Iris pigment epithelial cell (primary cell): ENCODE measurements at places on chromosomes 7 and 10.

GRCh38 chr7:28806841-28807240 lies 151.3 kb downstream of the TRIL start:
- no peak for DNase-seq

- peak; percentile 42 for DNase-seq
Measured at GRCh38 chr10:87551326-87551725, 46.6 kb downstream of the MINPP1 start.

DNA sequence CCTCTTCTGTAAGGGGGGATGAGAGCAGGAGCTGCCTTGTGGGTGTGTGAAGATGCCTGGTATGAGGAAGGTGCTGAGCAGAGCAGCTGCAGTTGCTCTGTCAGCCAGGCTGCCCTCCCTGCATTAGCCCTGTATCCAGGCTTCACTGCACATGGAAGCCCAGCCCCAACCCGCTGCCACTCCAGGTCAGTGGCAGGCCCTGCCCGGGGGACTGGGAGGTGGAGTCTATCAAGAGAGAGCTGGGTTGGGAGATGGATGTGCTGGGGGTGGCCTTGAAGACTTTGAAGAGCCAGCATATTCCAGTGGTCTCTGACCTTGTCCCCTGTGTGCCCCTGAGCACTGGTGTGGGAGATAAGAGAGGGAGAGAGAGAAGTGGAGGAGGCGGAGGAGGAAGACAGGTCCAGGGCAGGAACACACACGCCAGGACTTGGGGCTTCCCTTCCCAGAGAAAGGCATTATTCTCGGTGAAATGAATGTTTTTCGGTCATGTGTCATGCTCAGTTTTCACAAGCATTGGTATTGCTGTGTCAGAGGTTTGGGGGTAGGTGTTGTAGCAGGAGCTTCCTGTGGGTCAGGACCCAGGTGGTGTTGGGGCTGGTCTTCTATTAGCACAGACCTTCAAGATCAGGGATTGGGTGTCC lies 2.6 kb downstream of the PPIF start:
- DNase-seq = no peak

GRCh38 chr10:56370217-56371113 lies 9.4 kb upstream of the ZWINT start:
- DNase-seq = no peak

- DNase-seq = no peak
Measured at GRCh38 chr10:131176907-131177306, 134.6 kb downstream of the TCERG1L start.

DNA sequence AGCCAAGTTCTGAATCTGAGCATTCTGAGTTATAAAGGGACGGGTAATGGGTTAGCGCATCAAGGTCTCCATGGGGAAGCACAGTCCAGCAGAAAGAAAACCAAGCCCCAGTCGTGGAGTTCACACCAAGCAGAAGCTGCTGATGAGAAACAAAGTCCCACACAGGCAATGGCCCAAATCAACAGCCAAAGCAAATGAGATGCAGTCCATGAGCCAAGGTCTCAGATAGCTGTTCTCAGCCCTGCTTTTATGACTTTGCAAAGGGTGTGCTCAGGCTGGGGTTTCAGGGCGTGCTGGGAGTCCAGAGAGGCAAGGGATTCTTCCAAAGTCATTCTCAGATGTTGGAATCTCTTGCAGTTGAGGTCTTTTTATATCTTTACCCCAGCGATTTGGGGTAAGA lies 32.0 kb downstream of the THNSL1 start:
- DNase-seq = no peak

DNA sequence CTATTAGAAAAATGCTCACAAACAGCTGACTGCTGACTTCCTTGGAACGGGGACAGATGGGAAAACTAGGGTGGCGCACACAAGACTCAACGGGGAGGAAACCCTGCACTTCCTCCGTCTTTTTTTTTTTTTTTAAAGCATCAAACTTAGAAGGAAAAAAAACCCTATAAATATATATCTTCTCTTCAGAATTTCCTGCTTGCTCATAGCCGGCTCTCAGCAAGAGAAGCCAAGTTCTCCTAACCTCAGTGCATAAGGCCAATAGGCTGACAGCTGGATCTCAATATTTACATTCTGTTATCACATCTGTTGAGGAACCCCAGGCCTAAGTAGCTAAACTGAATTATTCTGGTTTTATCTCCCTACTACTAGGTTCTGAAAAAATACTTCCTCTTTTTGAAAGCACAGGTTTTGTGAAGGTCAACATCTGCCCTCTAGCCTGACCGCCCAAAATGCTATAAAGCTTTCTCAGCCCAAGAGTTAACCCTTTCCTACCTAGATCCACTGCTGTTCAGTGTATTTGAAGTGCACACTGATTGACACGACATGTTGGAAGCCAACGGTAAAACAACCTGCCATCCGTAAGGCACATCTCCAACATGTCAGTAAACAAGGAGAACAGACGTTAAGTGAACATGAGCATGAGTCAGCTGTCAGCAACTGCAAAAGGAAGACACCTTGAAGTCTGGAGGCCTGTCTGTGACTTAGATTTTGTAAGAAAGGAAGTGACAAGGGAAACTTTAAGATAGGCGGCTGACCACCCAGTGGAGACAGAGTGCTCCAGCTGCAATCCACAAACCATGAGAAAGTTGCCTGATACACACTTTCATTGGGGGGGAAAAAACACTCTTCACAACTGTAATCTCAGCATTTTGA lies 83.8 kb downstream of the EBLN1 start:
- no peak for DNase-seq

DNA sequence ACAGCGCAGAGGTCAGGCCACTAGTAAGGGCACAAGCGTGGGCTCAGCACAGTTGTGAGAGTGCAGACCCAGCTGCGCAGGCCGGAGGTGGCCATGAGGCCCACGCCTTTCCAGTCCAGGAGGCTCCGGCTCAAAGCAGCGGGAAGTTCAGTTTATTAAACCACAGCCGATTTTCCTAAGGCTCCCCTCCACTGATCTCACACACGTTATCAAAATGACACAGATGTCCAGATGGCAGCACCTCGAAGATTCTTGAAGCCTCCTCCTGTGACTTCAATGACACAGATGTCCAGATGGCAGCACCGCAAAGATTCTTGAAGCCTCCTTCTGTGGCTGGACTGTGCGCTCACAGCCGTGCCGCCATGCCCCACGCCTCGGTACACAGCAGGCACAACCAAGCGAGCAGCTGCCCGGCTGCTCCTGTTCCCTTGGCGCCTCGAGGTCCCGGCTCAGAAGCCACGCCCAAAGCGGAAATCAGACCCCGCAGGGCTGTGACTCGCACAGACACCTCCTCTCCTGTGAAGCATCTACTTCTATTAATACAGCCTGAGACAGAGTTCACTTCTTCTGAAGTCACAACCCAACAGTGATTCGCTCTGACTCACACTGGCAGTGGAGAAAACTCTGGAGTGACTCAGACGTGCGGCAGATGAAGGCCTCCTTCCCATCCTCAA lies 122.7 kb downstream of the MAD1L1 start:
- DNase-seq = peak; percentile 95

DNA sequence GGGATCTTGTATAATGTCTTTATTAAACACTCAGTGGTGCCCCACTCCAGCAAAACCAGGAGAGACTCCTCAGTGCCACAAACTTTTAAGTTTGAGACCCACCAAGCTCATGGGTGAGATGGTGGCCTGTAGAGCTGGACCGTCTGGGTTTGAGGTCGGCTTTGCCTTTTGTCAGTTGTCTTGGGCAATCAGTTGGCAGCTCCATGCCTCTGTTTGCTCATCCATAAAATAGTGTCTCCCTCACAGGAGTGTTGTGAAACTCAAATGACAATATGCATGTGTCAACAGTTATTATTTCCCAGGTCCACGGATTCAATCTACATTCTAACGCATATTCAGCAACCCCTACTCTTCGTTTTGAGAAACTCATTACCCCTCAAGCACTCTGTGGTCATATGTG lies 367.8 kb upstream of the C7orf33 start:
- no peak for DNase-seq

DNA sequence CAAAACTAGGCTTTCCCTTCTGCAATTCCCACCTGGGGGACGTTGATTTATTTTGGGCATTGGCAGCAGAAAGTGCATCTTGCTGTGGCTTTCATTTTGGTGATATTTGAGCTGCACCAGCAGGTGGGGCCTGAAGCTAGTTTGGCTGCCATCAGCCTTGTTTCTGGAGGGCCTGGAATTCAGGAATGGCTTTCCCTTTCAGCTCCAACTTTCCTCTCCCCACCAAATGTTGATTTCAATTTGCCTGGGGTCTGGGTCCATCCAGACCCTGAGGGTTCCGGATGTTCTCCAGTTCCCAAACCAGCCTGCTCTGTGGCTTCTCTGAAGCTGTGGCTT lies 640.4 kb downstream of the TYW1 start:
- DNase-seq = no peak

- DNase-seq = no peak
Measured at GRCh38 chr7:38276096-38276877, 2.9 kb upstream of the TARP start.

DNA sequence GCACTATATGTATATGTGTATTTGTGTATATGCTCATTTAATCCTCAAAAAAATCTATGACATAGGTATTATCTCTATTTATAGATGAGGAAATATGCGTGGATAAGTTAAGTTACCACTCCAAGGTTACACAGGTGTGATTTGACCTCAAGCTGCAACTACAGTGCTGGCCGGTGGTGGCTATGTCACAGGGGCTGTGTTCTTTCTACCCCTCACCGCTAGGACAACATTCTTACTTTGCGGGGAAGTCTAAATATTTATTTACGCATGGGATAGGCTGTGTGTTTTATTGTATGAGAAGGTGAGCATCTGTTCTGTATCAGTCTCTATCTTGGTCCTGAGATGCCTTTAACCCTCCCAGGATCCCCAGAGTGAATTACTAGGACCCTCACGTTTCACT lies 60.0 kb downstream of the CREB5 start:
- no peak for DNase-seq

GRCh38 chr7:41637049-41637448 lies 65.8 kb downstream of the INHBA start:
- DNase-seq = peak; percentile 24

DNA sequence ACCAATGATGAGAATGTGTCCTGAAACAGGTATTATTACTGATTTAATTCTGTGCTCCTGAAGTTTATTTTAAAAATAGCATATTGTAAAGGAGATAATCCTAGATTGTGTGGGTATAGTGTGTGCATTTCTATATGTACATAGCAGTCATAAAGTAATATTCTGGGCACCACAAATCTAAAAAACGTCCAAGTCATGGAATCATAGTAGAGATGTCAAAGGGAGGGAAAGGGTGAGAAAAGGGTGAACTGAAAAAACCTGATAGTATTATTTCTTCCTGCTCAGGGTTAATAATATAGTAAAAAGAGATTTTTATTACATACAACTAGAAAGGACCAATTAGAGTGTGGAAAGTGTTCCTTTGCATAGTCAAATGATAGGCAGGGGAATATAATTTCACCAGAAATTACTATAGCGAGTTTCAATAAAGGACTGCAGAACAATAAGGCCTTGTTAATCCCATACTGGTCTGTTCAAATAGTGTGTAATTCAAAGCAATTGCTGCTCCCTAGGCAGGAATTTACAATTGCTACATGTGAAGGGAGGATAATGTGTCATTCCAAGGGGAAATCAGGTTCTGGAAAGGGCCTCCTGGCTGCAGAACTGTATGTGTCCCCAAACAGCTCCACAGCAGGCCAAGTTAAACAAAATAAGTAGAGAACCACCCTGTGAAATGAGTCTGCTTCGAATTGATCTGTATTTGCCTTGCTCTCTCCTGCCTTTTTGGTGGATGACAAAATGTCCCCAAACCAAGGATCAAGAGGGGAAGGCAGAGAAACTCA lies 42.5 kb upstream of the KMT2E start:
- DNase-seq = no peak

- DNase-seq = no peak
Measured at GRCh38 chr7:25256333-25256819, 28.1 kb upstream of the NPVF start.

DNA sequence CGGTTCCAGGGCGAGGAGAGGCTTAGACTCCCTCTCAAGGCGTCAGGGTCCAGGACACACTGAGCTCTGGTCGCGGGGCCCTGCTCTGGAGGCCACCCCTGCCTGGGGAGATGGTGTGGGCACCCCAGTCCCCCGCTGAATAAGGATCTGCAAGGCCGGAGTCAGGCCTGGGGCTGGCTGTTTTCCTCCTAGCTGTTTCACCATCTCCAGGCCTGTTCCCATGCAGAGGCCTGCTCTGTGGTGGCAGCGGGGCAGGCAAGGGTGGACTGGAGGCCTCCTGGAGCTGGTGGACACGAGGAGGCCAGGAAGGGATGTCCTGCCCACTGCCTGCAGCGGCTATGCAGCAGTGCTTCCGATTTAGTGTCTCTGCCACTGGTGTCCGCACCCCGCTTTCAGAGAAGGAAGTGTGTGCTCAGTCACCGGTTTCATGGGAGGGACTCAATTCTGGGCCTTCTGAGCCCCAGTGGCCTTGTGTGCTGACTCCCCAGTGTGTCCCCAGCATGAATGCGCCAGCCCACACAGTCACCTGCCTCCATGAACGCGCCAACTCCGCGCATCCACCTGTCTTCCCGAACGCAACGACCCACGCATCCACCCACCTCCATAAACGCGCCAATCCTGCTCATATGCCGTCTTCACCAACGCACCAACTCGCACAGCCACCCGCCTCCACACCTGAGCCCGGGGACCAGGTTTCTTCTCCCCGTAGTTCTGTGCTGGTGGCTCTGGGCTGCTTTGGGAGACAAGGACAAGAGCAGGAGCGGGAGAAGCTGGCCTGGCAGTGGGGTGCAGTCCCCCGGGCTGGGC lies 14.5 kb upstream of the GPR146 start:
- no peak for DNase-seq

DNA sequence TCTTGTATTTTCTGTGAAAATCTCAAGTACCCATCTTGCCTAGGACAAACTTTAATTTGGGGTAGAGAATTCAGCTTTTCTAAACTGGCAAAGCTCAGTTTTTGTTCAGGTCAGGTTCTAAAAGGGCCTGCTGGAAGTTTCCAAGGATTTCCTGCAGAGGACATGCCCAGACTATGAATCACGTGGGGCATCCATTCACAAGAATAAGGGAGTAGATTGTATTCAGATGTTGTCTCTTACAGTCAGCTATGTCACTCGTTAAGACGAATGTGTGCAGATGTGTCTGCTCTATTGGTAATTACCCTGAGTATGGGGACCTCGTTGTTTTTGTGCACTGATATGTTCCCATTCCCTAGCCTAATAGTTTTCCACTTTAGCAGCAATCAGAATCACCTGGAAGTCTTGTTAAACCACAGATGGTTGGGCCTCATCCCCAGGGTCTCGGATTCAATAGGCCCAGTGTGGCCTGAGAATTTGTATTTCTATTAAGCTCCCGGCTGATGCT lies 81.0 kb upstream of the ITPRID1 start:
- peak; percentile 1 for DNase-seq

- no peak for DNase-seq
Measured at GRCh38 chr10:293636-294035, 158.4 kb downstream of the ZMYND11 start.
